Activated T-cell treated with anti-CD3 and anti-CD28 coated beads for 48 hours (primary cell): ENCODE measurements at places on chromosomes 5 and 9.

DNA sequence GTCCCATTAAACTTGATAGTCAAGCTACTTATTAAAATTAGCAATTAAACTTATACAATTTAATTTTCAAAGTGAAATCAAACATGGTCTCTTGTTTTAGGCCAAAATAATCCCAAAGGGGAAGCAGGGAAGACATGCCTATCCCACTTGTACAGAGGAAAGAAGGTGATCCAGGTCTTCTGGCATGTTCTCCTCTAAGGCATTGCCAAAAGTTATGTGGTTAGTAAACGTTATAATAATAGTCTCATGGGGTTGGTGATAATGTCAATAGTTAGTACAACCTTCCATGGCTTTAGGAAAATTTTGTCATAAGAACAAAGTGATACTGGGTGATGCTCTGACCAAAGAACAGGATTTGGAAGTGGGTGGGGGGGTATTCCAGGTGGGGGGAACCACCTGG is 52.8 kb downstream of the ROR2 start:
- DNase-seq: no peak

- no peak for DNase-seq
Observed at GRCh38 chr5:145056800-145057199, 778.3 kb downstream of the PRELID2 start.

GRCh38 chr9:82457891-82458290 is 469.3 kb downstream of the SPATA31D1 start:
- DNase-seq: no peak

DNA sequence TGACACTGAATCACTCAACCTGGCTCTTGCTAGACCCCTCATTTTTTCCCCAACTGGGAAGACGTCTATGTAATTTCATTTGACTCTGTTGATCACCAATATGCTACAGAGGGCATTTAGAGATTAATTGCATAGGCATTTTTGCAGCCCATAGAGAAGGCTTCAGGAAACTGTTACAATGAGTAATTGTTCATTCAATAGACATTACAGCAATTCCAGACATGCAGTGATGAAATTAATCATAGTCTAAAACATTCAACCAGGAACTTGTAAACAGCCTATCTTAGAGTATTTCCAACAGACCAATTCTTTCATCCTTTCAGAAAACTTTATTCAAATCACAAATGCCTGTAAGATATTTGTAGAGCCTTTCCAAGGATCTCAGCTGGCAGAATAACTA is 122.3 kb downstream of the MARCHF11 start:
- DNase-seq: no peak

GRCh38 chr5:159522841-159523240 is 192.6 kb upstream of the IL12B start:
- DNase-seq: no peak
